ENCODE measurements at places on chromosomes 7 and 10.

DNA sequence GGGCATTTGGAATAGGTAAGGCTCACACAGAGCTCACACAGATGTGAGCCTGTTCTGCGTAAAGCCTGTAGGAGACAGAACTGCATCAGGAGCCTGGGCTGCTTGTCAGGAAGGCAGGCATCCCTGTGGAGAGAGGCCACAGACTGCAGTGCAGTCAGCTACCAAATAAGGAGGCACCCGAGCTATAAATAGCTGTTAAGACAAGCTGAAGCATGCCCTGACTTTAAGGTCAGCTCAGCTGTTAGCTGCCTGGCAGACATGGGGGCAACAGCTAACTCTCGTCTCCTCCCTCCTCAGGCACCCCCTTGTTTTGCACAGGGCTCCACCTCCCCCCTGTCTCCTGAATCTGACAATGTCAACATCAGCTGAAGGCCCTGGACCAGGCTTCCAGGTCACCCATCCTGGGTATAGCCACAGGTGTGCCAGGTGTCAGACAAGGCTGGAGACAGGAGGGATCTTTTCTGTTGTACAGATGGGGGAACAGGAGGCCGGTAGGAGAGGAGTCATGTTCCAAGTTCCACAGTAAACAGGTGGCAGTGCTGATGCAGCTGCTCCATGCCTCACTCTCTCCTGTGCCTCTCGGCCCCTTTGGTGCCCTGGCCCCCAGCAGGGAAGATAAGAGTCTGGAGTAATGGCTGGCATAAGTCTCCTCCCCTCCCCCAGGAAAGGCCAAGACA, 27.6 kb upstream of the MKRN1 start:
- DNase-seq = no peak

GRCh38 chr10:47137311-47137851, 162.6 kb upstream of the GDF10 start:
- DNase-seq = no peak

- DNase-seq = no peak
Measured at GRCh38 chr10:17644485-17644943, 563 bp downstream of the STAM start.

GRCh38 chr7:131544449-131545301, 11.8 kb downstream of the PODXL start:
- DNase-seq = no peak

DNA sequence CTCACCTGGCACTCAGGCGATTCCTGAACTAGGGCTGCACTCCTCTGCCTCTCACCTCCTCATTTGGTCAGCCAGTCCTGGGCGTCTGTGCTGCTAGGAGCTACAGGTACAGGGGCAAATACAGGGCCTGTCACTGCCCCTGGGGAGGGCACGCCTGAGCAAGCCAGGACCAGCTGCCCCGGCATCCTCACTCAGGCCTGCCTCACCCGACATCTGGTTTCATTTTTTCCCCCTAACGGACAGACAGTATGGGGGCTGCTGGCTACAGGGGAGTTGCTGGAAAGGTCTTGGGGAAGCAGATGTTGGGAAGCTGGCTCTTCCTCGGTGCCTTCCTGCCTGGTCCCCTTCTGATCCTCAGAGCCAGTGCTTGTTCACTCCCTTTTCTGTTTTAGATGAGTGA, 77.3 kb upstream of the PPIF start:
- DNase-seq = no peak

DNA sequence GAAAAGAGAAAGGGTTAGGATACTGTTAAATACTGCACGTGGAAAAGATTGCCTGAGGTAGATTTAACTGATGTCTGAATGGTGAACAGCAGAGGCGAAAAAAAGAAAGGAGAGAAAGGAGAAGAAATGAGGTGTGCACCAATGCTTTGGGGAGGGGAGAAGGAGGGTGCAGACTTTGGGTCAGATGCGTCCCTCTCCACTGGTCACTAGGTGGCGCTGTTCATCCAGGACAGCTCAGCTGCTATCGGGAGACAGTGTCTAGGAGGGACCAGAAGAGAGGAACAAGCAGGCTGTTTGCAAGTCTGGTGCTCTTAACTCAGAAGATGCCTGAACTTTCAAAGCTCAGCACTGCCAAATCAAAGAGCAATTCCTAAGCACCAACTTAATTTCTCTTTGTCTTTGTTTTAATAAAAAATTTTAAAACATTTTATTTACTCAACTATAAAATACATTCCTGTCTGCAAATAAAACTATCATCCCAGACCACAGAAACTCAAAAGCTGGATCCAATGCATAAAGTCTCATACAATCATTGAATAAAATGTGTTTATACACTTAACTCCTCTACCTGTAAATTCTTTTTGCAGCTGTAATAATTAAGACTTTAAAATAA, 83.9 kb upstream of the PDLIM1 start:
- DNase-seq = peak; percentile 16

- no peak for DNase-seq
Measured at GRCh38 chr7:111242141-111242755, 151.3 kb downstream of the LRRN3 start.

DNA sequence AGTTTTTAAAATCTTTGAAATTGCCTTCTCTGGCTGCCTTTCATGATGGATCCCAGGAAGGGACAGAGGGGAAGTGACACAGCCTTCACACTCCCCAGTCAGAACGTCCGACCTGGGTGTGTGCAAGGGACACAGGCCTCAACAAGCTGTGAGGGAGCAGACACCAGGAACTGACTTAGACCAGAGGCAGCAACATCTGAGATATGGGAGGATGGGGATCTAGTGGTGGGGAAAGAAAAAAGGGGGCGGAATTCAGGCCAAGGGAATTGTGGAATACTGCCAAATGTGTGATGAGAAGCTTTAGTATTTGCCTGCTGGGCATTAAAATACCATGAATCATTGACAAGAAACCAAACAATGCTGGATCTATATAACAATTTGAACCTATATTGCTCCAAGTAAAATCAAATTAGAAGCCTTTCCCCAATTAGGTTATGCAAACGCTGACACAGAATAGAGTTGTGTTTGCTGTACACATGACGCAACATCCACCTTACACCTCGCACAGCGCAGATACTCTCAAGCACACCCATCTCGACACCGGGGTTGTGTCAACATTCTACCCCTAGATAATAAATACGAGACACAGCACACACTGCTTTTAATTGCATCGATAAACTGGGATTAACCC, 17.2 kb upstream of the MNX1 start:
- no peak for DNase-seq

GRCh38 chr7:40402661-40403060, 267.9 kb downstream of the SUGCT start:
- DNase-seq = no peak

DNA sequence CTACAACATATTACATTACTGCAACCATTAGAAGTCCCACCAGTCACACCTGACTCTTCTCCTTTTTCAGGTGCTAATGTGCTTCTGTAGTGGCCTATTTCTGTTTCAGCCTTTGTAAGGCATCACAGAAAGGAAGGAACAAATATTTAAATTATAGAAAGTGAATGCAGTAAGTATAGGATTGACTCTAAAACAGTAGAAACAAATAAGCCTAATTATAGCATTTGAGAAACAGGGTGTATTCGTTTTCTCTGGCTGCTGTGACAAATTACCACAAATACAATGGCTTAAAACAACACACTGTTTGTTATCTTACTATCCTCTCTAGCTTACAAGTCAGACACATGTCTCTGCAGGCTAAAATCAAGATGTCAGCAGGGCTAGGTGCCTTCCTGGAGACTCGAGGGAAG, 69.4 kb downstream of the CCSER2 start:
- no peak for DNase-seq

DNA sequence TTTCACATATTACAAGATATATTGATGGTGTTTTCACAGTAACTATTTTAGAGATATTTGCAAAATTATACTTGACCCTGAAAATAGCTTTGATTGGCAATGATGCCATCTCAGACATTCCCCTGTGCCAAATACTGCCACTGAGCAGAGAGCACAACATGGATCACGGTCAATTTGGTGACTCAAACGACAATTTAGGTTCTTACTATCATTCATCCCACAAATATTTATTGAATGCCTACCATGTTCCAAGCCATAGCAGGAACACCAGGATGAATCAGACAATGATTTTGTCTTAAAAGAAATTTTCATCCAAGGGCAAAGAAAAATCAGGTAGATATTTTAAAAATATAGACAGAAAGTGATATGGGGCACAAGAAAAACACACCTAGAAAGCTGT, 153.2 kb upstream of the ADO start:
- DNase-seq = no peak

GRCh38 chr10:18312374-18313139, 172.3 kb downstream of the CACNB2 start:
- no peak for DNase-seq

GRCh38 chr10:131697476-131698128, 203.2 kb upstream of the PPP2R2D start:
- no peak for DNase-seq

- DNase-seq = peak; percentile 54
Measured at GRCh38 chr7:7639847-7640220, 718 bp upstream of the UMAD1 start.

DNA sequence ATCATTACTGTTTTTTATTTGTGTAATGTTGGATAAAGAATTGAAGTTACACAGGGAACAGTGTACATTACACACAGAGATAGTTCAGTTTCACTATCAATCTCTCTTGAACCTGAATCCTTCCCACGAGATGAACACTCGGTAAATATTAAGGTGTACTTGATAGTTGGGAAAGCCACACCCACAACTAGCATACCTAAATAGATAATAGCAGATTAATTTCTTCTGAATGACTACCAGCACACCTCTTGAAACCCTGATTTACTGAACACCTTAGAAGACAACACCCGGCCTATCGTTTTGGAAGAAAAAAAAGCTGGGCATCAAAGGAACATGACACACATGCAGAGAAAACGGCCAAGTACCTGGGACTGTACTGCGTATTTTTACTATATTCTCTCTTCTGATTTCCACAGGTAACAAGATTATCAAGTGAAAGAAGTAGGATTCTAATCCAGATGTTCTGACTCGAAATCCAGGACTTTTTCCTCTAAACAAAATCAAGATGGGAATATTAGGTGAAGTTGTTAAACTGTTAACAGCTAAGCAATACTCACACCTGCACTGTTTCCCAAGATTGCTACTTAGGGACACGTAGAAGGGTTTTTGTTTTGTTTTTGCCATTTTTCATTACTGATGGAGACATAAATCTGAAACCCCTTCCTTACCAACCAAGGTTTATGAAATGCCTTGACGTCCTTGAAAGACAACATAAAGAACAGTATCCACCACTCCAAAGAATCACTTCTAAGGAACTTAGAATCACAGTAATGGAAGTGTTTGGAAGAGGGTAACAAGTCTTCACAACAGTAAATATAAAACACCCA, 1.0 kb downstream of the CCDC186 start:
- DNase-seq = no peak

DNA sequence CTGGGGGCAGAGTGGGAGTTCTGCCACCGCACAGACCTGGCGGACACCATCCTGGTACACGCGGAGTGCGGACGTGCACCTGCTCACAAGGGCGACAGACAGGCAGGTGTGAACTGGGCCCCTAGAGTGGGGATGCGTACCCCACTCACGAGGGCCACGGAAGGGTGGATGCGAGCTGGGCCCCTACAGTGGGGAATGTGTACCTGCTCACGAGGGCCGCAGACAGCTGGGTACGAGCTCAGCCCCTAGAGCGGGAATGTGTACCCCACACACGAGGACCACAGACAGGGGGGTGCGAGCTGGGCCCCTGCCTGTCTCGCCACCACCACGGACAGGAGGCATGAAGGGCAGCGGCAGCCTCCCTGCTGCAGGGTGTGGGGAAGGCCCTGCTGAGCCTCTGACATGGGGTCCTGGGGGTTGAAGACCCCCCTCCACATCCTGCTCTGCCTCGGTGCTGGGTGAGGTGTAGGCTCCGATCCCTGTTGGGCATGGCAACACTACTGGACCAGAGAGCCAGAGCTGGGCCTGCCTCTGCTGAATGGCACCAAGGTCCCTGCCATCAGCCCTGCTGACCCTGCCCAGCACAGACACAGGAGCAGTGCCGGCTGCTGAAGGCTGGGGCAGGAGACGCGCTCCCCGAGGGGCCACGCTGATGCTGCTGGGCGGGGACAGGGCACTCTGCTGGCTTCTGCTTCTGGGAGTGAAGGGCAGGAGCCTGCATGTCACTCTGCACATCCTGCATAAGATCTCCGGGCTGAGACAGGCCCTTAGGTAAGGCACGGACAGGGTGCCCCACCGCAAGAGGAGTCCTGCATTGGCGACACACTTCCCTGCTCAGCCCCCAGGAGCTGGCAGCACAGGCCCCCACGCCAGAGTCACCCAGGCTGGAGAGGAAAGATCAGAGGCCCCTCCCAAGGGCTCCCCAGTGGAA, 259.2 kb downstream of the MAD1L1 start:
- no peak for DNase-seq

DNA sequence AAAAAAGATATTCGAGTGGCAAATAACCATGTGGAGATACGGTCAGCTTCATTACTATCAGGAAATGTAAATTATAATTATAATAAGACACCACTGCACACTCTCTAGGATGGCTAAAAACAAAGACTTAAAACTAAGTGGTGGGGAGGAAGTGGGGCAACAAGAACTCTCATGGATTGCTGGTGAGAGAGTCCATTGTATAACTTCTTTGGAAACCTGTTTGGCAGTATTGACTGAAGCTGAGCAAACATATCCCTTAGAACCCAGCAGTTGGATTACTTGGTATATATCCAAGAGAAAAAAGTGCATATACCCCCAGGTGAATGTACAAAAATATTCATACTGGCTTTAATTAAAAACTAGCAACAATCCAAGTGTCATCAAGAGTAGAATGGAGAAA, 133.7 kb upstream of the CTBP2 start:
- no peak for DNase-seq

DNA sequence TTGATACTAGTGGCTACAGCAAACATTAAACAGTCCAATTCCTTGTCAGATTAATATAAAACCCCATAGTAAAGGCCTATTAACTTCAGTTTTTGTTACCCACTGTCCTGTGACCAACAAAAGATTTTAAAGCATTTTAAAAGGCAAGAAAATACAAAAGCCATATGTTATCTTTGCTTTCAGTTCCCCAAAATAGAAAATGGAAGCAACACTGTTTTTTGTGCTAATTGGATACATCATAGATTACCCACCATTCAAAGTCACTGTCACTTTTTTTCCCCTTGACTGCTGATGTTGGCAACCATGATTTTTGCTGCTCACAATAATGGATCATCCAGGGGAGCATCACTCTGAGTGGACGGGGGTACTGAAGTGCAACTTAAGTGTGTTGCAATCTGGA, 52.4 kb upstream of the TMEM140 start:
- no peak for DNase-seq

DNA sequence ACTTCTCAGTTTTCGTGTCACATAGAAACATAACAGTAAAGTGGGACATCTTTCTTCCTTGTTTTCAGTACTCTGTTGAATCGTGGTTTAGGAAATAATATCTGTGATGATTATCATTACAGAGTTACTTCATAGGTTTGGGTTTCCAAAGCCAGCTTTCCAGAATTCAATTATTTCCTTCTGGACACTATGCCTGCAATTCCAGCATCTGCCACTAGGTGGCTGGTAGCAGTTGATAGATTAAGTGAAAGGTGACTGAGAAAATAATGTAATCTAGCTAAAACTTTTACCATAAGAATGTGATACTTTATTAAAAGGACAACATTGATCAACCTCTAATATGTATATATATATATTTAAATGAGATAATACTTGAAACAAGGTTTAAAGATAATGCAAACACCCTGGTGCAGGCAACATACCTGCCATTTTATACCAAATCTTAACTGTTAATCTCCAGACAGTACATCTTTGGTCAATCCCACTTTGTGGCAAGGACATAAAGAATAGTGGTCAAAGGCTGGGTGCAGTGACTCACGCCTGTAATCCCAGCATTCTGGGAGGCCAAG, 102.6 kb downstream of the SH3PXD2A start:
- DNase-seq = no peak

Measured in stimulated activated naive CD4-positive, alpha-beta T cell treated with Interleukin-2 at 50 U/mL for 16 hours (primary cell).